NCI-H526 (cell line): ENCODE measurements at places on chromosomes 6 and 20.

- no peak for DNase-seq
Measured at GRCh38 chr6:25064006-25064405, 128.2 kb upstream of the RIPOR2 start.

GRCh38 chr6:37021356-37022129 is 16.1 kb downstream of the FGD2 start:
- DNase-seq: no peak

DNA sequence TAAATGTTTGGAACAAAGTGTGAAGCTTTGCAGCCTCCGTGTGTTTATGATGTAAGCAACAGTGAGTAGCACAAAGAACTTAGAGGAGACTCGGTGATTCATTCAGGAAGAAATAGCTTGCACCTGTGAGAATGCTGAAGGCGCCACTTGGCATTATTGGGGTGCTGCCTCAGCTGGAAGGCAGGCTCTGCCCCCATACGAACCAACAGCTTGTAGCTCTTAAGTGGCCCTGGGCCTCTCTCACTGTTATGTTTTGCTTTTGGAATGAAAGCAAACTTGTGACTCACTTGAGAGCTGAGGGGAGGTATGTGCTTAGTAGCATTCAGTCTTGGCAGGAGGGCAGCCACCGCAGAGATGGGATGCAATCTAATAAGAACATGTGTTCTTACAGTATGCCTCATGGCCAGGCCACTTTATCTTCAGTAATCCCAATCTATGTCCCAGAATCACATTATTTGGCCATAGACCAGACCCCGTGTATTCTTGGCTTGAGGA is 310.7 kb downstream of the EYA4 start:
- no peak for DNase-seq

DNA sequence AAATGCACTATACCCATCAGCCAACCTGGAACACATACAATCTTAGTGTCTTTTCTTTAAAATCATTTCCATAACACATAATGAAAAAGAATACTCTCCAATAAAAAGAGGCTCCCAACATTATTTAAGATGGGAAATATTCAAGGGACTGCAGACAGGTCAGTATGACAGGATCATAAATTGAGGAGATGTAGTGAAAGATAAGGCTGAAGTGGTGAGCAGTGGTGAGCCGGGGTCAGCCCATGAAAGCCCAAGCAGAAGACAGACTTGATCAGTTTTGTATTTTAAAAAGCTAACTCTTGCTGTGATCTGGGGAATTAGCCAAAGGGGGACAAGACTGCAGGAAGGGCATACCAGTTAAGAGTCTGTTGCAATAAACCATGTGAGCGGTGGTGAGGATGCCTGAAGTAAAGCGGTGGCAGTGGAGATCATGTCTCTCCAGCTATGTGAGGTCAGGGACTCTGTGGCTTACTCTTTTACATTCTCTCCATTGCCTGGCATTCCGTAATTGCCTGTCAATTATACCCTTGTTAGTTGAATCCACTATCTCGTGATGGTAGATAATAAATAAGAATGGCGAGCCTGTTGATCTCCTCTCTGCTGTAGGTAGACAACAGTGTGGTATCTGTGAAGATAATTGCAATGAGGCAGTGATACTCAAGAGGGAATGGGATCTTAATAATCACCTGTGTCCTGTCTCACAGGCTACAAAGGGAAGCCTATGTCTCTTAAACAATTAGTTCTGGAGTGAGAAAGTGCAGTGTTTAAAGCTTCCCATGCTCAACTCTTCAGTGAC is 97.4 kb downstream of the FILIP1 start:
- no peak for DNase-seq

DNA sequence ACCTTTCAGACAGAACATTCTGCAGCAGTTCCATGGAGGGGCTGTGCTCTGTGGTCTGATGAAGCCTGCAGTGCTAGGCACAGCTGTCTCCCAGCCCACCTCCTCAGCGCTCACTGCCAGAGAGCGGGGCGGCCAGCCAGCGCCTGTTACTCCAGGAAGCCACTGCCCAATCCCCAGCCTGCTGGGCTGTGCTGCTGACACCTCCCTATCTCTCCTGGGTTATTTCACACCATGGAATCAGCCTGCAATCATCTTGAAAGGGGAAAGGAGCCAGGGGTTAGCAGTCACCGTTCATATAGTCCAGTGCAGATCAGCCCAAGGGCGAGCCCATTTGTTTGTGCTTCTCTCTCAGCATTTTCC is 46.3 kb upstream of the NHSL1 start:
- no peak for DNase-seq

- DNase-seq: no peak
Measured at GRCh38 chr6:122890250-122890649, 101.2 kb downstream of the SMPDL3A start.

GRCh38 chr6:14353281-14353680 is 235.7 kb downstream of the CD83 start:
- no peak for DNase-seq

- DNase-seq: no peak
Measured at GRCh38 chr6:166203003-166203640, 35.5 kb upstream of the TBXT start.

- DNase-seq: no peak
Measured at GRCh38 chr6:157713451-157714152, 109.4 kb upstream of the SNX9 start.

DNA sequence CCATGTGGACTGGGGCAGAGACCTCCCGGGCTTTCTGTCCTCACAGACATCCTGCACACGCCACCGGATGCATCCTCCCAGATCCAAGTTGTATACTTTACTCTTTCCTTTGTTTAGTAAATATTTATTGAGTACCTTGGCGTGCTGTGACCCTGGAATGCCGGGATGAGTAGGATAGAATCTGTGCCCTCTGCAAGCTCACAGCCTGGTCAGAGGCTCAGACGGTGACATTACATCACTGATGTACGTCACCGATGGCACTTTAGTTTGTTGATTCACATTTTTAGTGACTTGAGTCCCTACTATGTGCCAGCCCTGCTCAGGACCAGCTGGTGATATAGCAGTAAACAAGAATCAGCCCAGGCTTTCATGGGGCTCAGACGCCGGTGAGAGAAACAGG is 32.9 kb downstream of the SIRPA start:
- no peak for DNase-seq

DNA sequence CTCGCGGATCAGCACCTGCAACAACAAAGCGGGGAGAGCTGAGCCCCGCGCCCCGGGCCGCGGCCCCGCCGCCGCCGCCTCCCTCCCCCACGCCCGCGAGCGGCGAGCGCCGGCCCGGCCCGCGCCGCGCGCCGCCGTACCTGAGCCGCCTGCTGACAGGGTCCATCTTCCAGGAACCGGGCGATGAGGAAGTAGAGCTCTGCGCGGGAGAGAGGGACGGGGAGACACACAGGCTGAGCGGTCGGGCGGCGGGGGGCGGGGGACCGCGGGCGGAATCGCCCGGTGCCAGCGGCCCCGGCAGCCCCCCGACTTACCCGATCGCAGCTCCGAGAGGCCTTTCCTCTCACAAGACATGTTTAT is 359 bp downstream of the PHIP start:
- peak; percentile 84 for DNase-seq

DNA sequence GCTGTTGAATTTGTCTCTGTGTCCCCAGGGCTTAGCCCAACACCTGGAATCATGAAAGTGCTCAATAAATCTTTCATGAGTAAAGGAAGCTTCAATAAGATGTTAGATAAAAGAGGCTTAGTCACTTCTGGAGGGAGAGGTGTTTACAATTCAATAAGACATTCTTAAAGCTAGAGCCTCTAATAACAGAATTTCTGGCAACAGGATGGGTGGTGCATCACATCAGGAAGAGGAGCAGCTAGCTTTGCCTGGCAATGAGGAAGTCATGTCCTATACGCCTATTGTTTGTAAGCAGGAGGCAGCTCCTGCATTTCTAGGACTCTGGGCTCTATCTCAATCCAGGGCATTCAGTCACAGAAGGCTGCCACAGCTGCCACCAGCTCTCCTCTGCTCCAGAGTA is 638.5 kb downstream of the EPM2A start:
- DNase-seq: no peak

- no peak for DNase-seq
Measured at GRCh38 chr6:28335040-28335563, 846 bp downstream of the ZSCAN31 start.

GRCh38 chr6:143961886-143962878 is 45.9 kb downstream of the PLAGL1 start:
- DNase-seq: peak; percentile 55

- no peak for DNase-seq
Measured at GRCh38 chr20:44600301-44600700, 17.9 kb downstream of the PKIG start.

GRCh38 chr20:50320901-50321796 is 130.5 kb downstream of the CEBPB start:
- DNase-seq: no peak

- DNase-seq: peak; percentile 97
Measured at GRCh38 chr20:36585410-36586125, 12.2 kb downstream of the TGIF2 start.

DNA sequence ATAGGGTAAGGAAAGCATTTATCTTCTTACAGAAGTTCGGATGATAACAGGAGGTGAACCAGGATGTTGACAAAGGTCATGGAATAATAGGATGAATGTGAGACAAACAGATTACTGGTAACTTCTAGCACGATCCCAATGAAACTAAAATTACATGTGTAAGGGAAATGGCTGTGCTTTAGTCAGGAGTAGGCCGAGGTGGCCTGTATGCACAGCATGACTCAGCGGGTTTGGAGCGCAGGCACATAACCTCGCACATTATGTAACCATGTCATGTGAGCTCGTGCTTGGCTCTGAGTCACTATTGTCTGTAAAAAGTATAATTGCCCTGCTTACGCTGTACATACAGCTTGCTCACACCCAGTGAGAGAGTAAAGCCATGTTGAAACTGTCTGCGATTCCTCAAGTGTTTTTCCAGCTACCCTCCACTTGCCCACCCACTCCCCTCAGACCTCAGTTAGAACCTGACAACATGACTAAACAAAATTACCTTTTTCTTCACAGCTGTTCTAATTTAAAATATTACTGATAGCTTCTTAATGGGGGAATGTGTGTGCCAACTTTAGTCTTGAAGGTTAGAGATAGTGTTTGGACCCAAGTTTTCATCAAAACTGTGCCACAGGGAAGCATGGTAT is 8.2 kb downstream of the CYB5R4 start:
- DNase-seq: no peak

GRCh38 chr6:21496706-21497105 is 96.8 kb upstream of the SOX4 start:
- DNase-seq: no peak

DNA sequence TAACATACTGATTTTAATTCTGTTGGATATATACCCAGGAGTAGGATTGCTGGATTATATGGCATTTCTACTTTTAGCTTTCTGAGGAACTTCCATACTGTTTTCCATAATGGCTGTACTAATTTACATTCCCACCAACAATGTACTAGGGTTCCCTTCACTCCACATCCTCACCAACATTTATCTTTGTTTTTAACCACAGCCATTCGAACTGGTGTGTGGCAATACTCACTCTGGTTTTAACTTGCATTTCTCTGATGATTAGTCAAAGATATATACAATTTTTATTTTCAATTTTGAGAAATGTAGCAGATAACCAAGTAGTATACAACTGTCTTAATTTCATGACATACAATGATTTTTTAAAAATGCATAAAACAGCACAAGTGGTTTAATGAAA is 30.3 kb upstream of the ADGRG6 start:
- DNase-seq: no peak

DNA sequence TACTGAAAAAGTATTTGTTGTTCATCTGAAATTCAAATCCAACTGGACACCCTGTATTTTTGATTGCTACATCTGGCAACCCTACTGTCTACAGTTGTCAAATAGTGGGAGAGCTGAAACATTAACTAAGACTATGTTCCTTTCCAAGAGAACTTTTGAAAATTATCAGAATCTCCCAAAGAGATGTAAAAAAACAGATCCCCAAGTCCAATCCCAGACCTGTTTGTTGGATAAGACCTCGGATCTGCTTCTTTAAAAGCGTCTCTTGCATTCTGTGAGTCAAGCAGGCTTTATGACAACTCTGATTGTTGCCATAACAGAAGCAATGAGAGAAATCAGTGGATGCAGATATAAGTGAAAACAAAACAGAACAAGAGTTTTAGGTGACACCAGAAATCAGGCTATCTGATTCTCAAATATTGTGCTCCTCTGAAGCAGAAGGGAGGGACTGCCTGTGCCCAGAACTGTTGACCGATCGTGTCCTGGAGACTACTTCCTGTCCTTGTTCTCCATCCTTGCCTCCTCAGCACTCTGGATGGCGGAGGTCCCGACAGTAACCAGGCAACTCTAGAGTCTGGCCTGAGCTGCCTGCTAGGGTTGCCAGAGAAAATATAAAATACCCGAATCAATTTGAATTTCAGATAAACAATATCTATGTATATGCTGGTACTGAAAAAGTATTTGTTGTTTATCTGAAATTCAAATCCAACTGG is 853.8 kb downstream of the MAFB start:
- no peak for DNase-seq

DNA sequence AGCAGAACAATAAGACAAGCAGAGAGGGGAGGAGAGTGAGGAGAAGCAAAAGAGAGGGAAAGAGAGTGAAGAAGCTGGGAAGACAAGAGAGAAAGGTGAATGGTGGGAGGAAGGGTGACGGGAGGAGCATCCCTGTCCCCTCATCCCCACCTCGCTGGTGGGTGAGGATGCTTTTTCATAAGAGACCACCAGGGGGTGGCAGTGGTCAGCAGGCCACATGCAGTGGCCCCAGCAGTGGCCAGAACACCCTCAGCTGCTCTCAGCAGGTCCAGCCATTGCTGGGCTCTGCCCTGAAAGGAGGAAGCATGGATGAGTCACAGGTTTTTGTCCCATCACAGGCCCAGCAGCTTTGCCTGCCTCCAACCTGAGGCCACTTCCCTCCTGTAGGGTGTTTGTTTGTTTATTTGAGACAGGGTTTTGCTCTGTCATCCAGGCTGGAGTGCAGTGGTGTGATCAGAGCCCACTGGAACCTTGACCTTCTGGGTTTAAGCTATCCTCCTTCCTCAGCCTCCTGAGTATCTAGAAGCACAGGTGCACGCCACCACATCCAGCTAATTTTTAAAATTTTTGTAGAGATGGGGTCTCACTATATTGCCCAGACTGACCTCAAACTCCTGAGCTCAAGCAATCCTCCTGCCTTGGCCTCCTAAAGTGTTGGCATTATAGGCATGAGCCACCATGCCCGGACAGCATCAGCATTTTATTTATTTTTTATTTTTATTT is 24.0 kb downstream of the FGD2 start:
- peak; percentile 34 for DNase-seq

DNA sequence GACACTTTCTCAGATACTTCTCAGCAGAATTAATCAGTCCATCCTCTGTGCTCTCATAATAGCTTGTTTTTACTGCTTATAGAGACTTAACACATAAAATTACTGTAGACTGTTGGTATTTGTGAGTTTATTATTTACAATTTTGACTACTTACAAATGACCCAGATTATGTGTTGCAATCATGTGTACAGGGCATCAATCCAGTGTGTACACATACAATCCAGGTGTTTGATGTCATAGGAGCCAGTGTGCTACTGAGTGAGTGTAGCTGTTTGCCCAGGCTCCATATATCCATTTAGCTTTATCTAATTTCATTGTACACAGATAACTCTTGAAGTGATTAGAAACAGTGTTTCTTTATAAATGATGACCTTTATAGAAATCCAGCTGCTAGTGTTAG is 31.3 kb downstream of the TRMT11 start:
- no peak for DNase-seq
